ENCODE measurements at places on chromosomes 4 and X.

DNA sequence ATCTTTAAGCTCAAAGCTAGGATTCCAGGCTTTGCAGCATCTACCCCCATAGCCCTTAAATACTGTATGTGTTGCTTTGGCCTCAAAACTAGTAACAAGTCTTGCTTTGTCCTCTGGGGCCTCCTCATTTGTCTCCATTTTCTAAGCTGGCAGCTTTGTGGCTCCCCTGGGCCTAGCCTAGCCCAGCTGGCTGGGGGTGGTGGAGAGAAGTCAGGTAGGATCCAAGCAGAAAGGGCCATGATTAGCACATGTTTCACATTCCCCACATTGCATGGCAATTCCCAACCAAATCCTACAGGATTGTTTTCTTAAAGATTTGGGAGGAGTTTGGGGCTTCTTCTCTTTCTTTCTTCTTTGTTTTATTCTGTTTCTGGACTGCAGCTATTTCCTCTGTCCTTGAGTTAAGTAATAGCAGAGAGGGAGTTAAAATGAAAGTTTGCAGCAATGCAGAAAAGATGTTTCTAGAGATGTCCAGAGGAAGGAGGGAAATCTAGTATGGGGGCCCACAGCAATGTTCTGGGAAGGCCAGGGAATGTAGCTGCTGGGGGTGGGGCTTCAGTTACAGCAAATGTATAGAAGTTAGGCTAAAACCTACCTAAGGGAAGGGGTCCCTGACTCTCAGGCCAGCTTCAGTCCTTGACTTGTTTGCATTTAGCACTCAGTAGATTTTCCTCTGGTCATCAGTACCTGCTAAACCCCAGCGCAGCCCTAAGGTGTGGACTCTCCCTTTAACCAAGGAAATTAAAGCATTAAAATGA lies 92.1 kb downstream of the SHROOM4 start:
- no peak for DNase-seq

- no peak for DNase-seq
These were observed 129.4 kb downstream of the GLRA3 start for GRCh38 chr4:174699654-174700053.

GRCh38 chr4:139267301-139267700 lies 12.7 kb downstream of the MGARP start:
- no peak for DNase-seq

DNA sequence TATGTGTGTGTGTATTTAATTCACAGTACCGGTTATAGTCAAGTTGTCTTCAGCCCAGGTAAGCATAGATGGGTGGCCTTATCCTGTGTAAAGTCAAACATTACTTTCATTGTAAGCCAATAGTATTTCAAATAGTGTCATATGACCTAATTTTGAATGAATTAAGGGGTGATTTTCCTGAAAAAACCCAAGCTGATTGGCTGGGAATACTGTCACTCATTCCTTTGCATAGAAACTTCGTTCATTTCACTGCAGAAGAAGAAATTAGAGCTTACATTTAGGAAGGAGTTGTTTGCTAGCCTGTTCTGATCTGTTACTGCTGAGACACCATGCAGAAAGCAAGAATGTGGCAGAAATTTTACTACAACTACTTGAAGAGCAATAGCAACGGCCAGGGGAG lies 45.4 kb downstream of the SMARCAD1 start:
- DNase-seq, result no peak

DNA sequence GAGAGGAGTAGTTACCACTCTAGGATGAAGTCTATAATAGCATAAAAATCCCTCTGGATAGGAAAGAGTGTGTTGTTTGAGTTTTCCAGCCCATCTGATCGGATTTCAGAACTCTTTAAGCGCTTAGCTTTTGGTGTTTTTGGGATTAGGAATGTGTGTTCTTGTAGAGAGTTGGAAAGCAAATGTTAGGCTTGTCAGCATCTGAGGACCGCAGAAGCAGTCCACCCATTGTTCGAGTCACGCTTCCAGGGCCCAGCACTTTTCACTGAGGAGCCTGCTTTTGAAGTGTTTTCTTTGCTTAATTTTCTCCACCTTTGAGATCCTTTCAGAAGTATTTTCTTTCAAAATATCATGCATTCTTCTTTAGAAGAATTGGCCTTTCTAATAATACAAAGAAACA lies 306.2 kb downstream of the TENM3 start:
- no peak for DNase-seq

GRCh38 chr4:167028976-167029375 lies 205.3 kb downstream of the SPOCK3 start:
- DNase-seq, result no peak

DNA sequence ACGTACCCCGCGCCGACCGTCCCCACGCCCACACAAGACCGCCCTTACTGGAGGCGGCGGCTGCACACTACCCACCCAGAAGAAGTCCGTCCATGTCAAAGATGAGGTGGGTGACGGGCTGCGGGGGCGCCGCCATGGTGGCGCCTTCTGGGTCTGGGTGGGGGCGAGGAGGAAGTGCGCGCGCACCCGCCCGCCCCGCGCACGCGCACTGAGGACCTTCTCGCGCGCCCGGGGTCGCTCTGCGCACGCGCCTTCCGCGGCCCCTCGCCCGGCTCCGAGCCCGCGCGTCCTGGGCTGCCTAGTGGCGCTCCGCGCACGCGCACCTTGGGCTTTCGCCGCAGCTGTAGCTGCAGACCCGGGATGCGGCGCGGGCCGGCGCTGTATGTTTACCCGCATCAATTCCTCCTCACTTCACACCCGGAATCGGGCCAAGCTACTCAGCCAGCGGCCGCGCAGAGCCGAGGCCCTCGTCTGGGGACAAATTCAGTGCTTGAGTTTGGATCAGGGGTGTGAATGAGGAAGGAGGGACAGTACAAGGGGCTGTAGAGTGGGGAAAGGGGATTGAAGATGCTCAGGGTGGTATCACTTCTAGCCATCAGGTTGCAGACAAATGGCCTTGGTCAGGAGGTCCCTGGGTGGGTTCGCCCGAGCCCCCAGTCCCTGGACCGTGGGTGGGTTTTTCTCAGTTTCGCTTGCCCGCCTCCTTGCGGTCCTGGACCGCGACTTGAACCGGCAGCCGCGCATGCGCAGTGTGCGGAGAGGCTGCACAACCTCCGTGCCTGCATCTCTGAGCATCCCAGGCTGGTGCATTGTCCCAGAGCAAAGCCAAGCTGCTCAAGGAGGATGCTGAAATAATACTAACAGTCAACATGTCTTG lies at the start of gene PUDP:
Gene PUDP, minus strand, starts transcription at position 176 of the 877 bp plus-strand sequence. Its CDS starts 40 bp downstream, at position 136.
- DNase-seq, result peak; percentile 87

DNA sequence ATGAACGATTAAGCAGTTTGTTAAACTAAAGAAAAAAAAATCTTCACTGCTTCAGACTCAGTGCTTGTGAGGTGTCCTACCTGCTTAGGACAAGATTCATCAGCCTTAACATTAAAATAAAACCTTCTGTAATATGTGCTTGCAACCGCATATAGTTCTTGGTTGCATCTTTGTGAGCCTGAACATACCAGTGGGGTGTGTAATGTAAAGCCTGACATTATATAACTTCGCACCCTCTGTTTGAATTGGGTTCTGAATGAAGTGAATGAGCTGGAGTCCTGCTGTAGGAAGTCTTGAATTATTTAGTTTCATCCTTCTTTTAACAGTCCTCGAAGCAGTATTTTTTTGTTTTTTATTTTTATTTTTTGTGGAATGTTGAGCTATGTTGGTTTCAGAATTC lies 3.1 kb downstream of the KDM6A start:
- no peak for DNase-seq

DNA sequence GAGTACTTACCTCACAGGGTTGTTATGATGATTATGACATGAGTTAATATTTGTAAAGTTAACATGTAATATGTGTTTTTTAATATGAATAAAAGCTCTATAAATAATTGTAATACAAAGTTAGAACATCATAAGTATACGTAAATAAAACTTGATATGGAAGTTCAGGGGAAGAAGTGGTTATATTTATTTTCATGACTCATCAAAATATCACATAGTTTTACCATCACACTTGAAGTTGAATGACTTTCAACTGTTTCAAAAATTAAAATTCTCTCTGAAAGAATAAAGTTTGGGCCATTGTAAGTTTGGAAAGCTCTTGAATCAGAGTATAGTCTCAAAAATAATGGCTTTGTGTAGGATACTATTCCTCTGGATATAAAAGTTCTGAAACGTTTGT lies 8.3 kb downstream of the SH2D1A start:
- DNase-seq, result no peak

GRCh38 chr4:185282968-185283367 lies 73.6 kb downstream of the SNX25 start:
- no peak for DNase-seq

DNA sequence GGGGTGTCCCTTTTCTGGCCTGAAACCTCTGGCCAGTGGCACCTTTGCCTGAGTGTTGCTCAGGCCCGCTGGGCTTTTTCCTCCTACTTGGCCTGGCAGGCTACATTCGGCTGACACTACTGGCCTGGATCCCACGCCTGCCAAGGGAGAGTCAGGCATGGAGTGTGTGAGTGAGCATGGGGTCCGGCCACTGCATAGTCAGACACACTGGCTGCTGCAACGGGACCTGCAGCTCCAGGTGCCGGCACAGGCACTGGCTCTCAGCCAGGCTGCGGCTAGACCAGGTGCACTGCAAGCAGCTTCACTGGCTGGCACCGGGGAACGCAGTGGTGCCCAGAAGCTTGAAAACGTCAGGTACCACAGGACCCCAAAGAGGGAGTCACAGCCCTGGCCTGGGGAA lies 434.9 kb downstream of the ARHGAP24 start:
- no peak for DNase-seq

- peak; percentile 41 for DNase-seq
These were observed 50.3 kb upstream of the ENPP6 start for GRCh38 chr4:184267673-184268583.

GRCh38 chr4:121900132-121900983 lies 30.1 kb upstream of the BBS7 start:
- peak; percentile 37 for DNase-seq

DNA sequence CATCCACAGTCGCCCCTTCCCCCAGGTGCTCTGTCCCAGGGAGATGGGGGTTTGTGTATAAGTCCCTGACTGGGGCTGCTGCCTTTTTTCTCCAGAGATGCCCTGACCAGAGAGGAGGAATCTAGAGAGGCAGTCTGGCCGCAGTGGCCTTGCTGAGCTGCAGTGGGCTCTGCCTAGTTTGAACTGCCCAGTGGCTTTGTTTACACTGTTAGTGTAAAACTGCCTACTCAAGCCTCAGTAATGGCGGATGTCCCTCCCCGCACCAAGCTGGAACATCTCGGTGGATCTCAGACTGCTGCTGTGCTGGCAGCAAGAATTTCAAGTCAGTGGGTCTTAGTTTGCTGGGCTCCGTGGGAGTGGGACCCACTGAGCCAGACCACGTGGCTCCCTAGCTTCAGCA lies 102.6 kb upstream of the GIMD1 start:
- DNase-seq, result no peak

GRCh38 chr4:186698028-186698427 lies 25.6 kb downstream of the FAT1 start:
- DNase-seq, result no peak

DNA sequence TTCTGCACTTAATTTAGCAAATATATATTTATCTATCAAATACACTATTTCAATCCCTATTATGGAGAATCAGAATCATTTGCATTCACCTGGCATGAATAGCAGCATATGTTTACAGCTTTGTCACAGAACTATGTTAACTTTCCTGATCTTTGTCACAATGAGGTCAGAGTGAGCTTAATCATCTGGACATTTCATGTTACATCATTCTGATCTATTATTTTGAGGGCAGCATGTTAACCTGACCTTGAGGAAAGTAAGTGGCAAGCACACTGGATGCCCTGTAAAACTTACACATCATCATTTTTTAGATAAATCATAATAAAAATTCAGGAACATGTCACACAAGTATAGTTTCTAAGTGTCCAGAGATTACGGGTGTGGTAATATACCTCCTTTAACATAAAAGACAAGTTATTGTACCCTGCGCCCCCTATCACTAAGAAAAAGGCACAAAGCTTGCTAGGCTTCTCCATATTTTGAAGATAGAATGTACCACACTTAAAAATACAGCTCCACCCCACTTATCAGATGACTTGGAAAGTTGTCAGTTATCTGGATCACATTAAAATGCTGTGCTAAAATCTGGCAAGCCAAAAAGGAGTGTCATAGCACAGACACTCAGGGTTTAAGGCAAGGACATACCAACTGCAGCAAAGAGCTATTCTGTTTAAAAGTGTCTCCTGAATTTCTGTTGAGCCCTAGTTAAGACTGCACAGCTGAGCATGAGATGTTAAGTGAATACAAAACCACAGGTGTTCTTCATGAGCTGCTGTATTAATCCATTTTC lies 182.7 kb upstream of the FAT4 start:
- DNase-seq, result no peak

- no peak for DNase-seq
These were observed 7.6 kb upstream of the HERC5 start for GRCh38 chr4:88449290-88449689.

- DNase-seq, result no peak
These were observed 49.5 kb downstream of the GPM6A start for GRCh38 chr4:175762582-175762981.

- DNase-seq, result no peak
These were observed 139.0 kb downstream of the ADAMTS3 start for GRCh38 chr4:72430050-72430449.

GRCh38 chr4:120544838-120545237 lies 377.7 kb downstream of the PRDM5 start:
- DNase-seq, result no peak

GRCh38 chr4:1200425-1201035 lies 28.1 kb upstream of the SPON2 start:
- DNase-seq, result no peak
